ENCODE measurements at places on chromosomes 16 and 17.

DNA sequence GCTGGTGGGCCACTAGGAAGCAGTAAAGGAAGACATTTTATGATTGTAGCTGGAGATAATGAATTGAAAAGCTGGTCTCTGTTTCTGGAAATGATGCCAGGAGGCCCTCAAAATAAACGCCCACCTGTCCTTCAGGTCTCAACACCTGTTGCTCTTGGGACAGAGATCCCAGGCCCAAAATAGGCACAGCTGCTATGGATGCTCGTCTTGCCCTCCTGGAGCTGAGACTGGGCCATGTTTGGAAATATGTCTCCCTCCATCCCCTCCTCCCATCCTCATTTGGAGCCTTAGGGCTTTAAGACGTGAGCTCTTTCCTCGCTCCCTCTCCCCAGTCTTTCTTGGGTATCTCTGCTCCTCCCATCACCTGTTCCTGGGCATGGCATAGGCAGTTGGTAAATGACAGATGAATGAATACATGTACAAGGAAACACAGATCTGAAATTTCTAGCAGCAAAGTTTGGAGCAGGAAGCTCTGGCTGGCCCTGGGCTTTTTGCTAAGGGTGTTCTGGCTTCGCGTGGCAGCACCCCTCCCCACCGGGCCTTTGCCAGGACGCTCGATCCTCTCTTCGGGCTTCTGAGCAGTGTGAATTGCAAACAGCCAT is 33.3 kb downstream of the MYH3 start:
- DNase-seq = no peak

- peak; percentile 34 for DNase-seq
These were observed 17.6 kb downstream of the RAPGEFL1 start for GRCh38 chr17:40194821-40195220.

DNA sequence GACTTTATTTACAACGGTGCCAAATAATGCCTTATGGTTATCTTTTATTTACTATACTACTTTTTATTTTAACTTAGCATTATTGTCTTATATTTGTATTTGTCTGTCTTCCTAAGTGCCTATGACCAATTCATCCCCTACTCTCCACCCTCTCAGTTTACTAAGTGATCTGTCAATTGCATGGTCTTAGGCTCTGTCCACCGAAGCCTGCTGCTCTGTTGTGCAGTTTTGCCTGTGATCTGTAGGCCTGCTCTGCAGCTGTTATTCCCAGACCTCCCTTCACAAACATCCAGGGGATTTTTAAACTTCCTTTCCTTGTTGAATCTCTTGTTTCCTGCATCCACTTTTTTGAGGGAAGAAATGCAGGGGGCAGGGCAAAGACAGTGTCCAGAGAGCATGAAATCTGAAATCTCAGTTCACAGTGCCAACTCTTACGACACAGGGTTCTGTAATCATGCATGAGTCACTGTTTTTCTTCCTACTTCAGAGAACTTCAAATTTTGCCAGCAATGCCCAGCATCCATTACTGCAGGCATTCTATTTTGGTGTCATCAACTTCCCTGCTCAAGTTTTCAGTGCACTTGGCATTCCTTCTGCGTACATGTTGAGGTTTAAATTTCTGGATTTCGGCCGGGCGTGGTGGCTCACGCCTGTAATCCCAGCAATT is 11.4 kb downstream of the SLFN5 start:
- DNase-seq = no peak

DNA sequence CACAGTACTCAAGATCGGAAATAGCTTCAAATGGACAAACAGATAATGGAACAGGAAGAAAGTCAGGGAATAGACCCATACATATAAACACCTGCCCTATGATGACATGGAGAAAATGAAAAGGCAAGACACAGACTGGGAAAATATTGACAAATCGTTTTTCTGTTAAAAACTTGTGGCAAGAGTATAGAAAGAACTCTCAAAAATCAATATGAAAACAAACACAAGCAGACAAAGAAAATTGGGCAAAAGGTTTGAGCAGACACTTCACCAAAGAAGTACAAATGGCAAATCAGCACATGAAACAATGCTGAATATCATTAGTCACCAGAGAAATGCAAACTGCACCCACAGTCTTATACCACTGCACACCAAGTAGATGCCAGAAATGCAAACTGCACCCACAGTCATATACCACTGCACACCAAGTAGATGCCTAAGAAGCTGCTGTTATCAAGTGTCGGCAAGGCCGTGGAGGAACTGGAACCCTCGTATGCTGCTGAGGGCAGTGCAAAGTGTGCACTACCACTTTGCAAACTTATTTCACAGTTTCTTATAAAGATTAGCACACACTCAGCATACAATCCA is 123.5 kb upstream of the CHMP6 start:
- no peak for DNase-seq

GRCh38 chr17:6643451-6644125 is 2.7 kb downstream of the TXNDC17 start:
- DNase-seq = no peak

GRCh38 chr17:79097226-79098055 is 22.8 kb downstream of the ENGASE start:
- DNase-seq = no peak

DNA sequence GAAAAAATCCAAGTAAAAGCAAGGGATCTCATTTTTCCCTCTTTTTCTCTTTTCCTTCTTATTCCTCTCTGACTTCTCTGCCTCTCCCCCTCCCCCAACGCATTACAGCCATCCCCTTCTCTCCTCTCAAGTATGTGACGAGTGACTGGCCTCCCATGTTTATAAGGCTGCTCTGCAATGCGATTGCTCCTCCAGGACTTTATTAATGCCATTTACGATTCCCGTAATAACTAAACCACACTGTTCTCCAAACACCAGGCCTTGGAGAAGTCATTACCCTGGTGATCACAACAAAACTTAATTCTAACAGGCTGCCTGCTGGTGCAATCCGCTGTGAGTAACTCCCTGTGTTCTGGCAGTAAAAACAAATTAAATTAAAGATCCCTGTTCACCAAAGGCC is 88.8 kb downstream of the HS3ST3B1 start:
- DNase-seq = no peak

DNA sequence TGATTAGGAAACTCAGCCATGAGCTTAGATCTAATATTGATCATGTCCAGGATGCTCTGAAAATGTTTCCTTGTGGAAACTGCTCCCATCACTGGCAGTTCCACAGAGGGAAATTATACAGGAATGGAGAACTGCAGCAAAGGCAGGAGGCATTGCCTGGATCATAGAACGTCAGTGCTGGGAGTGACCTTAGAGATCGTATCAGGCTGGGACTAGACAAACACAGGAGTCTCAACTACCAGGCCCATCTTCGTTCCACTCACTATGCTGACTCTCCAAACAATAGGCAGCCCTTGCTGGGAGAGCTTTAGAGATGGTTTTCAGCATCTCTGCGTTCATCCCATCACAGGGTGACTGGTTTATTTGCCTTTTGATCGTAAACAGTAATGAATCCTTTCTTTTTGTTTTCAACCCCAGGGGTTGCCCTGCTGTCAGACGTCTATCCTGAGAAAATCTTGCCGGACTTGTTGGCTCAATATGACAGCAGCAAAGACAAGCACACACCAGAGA is 130.3 kb downstream of the TANGO6 start:
- DNase-seq = no peak

GRCh38 chr16:83887080-83887479 is 11.8 kb upstream of the MLYCD start:
- no peak for DNase-seq

DNA sequence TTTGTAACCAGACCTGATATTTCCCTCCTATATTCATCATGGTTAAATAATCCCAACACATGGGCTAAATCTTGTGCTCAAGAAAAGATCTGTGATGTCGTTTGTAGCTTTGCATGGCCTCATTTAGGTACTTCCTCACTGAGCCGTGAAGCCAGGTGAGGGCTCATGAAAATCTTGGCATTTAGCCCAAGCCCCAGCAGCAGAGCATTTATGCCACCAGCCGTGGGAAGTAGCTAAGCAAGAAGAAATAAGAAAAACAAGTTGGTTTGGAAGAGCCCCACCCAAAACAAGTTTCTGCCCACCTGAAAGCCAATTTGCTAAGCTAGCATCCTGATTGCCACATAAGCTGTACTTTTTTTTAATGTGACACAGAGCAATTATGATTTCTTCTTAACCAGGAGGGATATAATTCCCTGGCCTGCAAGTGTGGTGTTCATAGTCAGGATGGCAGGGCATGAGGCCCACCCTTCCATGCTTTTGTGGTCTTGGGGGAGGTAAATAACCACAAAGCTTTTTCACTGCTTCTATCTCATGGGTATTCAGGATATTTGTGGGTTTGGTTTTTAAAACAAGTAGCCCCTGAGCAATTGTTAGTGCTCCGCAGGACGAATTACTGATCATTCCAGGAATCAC is 10.5 kb downstream of the TMIGD1 start:
- DNase-seq = no peak

GRCh38 chr16:31505483-31505882 is 2.7 kb downstream of the RUSF1 start:
- no peak for DNase-seq

DNA sequence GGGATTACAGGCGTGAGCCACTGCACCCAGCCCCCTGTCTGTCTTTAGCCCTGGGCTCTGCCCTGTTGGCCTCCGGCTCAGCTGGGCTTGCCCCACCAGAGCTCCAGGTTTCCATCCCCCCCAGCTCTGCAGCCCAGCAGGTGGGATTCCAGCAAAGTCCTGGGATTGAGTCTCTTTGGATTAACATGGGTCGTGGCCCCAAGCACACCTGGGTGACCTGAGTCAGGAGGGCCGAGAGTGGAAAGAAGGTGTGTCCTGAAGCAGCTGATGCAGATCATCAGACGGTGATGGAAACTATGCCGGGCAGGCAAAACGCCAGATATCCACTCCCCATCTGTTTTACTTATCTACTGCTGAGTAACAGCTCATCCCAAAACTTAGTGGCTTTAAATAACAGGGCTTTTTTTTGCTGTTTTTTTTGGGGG is 72.5 kb downstream of the KNOP1 start:
- DNase-seq = no peak

DNA sequence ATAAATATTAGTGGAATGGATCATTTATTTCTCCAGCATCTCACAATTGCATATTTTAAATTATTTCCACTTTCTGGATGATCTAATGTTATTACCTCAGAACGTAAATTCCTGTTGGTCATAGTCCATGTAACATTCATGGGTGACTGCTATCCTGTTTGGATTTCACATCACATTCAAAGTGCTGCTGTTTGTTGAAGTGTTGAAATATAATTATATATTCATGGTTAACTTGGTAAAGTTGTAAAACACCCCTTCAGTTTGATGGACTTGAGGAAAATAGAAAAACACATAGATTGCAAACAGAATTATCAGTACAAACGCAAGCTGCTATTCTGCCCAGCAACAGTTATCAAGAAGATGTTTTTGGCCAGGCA is 59.6 kb downstream of the TANGO6 start:
- no peak for DNase-seq

- DNase-seq = no peak
These were observed 49.8 kb downstream of the SEC14L1 start for GRCh38 chr17:77190576-77190975.

GRCh38 chr17:63095879-63096278 is 129.8 kb downstream of the TANC2 start:
- DNase-seq = no peak

DNA sequence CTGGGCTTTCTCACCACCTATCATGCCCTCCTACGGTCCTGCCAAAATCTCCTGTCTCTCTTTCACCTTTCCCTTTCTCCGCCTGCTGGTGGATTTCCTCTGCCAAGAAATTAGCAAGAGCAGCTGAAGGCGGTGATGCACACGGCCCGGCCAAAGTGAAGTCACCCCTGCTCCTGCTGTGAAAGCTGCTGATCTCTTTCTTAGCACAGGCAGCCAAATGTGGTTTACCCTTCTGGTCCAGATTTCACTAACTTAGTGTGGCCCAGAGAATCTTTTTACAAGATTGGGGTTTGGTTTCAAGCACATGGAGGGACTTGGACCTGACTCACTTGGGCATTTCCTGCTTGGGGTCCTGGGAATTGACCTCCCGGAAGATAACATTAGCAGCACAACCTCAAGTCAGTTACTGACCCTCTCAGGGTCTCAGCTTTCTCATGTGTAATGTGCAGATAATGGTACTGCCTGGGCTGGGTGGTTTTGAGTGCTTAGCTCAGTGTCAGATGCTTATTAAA is 155.7 kb downstream of the SOCS1 start:
- DNase-seq = peak; percentile 75

Measured in GM13976 (cell line).